HCEC 1CT (cell line): ENCODE measurements at places on chromosomes 5 and 9.

- DNase-seq: peak; percentile 31
Observed at GRCh38 chr9:81455462-81456219, 233.7 kb downstream of the TLE1 start.

- DNase-seq: no peak
Observed at GRCh38 chr9:27888661-27889295, 315.5 kb upstream of the C9orf72 start.

DNA sequence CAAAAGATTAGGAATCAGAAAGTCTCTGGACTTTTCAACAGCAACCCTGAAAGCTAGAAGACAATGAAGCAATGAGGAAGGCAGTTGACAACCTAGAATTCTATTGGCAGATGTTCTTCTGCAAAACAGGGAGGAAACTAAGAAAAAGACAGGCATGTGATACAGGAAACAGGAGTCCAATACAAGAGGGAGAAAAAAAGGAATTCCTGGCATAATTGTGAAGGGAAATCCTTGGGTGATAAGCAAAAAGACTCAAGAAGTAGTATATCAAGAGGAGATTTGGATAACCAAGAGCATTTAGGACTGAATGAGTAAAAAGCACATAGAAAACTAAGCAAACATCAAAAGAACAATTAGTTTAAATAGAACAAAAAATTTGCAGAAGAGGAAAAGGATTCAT is 58.6 kb downstream of the LPAR1 start:
- DNase-seq: no peak

DNA sequence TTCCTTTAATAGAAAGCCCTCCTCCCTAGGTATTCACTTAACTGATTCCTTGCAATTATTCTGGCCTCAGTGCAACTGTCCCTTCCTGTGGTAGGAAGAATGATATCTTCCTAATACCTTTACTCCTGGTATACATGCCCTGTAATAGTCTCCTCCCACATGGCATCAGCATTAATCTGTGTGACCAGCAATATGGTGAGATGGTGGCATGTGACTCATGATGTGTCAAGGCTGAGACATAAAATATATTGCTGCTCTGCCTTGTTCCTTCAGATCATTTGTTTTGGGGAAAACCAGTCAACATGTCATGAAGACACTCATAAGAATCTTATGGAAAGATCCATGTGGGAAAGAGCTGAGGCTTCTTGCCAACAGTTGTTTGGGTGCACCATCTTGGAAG is 149.1 kb upstream of the TRPM3 start:
- no peak for DNase-seq

DNA sequence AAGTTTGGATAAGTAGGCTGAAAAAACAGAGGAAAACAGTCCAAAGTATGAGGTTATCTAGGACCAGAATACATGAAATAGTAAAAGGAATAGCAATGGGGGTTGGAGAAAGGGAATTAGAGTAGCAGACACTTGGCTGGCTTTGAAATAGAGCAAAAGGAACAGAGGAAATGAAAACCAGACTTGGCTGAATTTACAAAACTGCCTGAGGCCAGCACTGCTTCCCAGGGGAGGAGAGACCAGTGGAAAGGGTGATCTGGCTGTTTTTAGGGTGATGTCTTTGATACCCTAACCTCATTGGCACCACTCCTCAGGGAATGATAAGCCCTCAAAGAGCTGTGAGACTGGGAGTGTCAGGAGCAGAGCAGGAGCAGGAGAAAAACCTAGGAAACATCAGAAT is 413.4 kb upstream of the SLC30A5 start:
- DNase-seq: no peak

- no peak for DNase-seq
Observed at GRCh38 chr9:134640506-134641172, 964 bp upstream of the COL5A1 start.

DNA sequence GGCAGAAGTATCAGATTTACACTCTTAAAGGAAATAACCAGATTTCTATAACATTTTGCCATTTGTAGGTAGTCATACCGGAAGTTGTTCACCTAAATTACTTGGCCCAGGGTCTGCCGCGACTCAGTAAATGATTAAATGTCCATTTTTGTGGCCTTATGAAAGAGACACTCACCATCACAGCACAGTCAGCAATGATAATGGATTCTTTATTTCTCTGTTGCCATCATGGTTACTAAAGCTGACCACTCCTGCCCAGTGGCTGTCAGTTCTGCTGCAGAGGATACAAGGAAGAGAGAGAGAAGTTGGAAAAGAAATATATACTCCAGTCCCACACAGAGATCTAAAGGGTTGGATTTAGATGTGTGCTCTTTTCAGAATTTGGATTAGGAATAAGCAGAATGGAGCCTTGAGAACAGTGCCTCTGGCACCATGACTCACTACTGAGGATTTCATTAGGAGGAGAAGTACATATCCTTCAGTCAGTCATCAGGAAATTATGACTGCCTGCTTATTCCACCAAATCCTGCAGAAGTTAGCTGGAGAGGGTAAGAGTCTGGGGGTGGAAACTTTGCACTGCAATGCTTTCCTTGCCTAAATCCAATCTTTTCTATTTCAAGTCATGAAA is 72.8 kb upstream of the EFNA5 start:
- peak; percentile 74 for DNase-seq

GRCh38 chr5:125874717-125875116 is 548.5 kb upstream of the GRAMD2B start:
- DNase-seq: no peak

- no peak for DNase-seq
Observed at GRCh38 chr5:3020426-3020825, 268.9 kb upstream of the IRX2 start.

DNA sequence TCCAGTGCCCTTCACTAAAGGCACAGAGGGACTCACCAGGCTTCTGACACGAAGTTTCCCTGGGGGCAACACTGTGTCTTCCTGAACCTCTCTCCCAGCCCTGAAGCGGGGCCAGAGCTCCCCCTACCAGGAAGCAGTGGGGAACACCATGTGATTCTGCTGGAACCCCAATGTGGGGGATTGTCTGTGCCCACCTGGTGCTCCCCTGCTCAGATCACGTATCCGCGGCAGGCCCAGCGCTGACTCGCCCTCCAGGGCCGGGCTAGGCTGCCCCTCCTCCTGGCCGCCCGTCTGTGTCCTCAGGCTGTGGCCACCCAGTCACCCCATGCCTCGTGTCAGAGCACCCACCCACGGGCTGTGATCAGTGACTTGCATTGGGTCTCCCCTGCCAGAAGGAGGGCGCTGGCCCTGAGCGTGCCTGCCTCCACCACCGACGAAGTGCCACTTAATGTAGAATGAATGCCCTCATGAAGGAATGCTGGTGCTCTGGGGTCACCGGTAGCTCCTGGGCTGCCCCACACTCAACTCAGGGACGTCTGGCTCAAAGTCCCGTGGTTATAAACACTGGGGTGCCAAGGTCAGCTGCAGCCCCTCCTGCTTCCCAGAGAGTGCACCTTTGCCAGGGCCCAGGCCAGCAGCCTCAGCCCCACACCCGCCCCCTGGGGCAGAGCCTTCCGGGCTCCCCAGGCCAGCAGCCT is 22.1 kb downstream of the SARDH start:
- no peak for DNase-seq

- no peak for DNase-seq
Observed at GRCh38 chr9:114288193-114289091, 34.5 kb upstream of the ORM1 start.

GRCh38 chr5:126883564-126884245 is 106.8 kb downstream of the LMNB1 start:
- no peak for DNase-seq

GRCh38 chr9:78490231-78490630 is 193.3 kb downstream of the PSAT1 start:
- no peak for DNase-seq

- no peak for DNase-seq
Observed at GRCh38 chr5:130966990-130967525, 198.0 kb downstream of the HINT1 start.

GRCh38 chr5:173473288-173473687 is 143.2 kb downstream of the BOD1 start:
- peak; percentile 17 for DNase-seq

- DNase-seq: peak; percentile 51
Observed at GRCh38 chr9:22454016-22454415, 7.4 kb downstream of the DMRTA1 start.

DNA sequence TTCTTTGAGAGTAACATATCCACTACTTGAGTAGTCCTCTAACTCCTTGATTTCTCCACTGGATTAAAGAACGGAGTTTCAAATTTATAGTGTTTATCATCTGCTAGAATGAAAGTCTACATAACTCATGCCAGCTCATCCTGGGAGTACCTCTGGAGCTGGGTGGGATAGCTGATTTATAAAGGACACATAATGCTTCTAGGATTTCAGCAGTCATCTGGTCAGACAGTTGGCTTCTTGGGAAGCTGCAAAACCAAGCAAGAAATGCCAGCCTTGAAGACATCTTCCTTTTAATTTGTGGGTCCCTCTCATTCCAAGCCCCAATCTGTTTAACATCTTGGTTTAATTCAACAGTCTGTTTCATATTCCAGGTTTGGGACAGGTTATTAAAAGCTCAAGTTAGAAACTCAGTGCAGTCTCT is 3.2 kb downstream of the GALNT10 start:
- DNase-seq: peak; percentile 43

DNA sequence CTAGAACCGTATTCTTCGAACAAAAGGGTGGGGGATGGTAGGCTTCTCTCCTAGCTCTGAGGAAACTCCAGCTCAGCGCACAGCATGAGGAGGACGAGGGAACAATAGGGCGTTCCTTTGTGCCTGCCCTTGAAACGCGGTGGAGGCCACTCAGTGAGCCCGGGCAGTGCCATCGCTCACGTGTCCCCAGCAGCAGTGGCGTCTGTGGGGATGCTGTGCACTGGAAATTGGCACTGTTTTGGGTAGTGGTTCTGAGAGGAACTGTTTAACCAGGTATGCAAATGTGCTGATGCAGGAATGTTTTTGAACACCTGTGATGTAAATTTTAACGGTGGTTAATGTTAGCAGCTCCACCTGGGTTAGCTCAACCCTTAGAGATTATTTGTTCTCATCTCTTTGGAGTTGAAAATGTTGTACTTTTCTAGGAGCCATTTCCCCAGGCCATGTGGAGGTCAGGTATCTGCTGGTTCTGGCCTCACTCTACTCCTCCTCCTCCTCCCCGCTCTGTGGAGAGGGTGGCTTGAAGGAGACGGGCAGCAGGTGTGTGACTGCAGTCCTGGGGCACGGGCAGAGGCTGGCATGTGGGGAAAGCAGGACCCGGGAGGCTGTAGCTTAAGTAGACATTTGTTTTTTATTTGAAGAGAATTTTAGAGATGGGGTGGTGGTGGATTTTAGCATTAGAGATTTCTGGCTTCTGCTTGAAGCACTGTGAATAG is 48.3 kb downstream of the EHMT1 start:
- no peak for DNase-seq

- DNase-seq: peak; percentile 52
Observed at GRCh38 chr5:144203750-144204596, 33.3 kb downstream of the KCTD16 start.

DNA sequence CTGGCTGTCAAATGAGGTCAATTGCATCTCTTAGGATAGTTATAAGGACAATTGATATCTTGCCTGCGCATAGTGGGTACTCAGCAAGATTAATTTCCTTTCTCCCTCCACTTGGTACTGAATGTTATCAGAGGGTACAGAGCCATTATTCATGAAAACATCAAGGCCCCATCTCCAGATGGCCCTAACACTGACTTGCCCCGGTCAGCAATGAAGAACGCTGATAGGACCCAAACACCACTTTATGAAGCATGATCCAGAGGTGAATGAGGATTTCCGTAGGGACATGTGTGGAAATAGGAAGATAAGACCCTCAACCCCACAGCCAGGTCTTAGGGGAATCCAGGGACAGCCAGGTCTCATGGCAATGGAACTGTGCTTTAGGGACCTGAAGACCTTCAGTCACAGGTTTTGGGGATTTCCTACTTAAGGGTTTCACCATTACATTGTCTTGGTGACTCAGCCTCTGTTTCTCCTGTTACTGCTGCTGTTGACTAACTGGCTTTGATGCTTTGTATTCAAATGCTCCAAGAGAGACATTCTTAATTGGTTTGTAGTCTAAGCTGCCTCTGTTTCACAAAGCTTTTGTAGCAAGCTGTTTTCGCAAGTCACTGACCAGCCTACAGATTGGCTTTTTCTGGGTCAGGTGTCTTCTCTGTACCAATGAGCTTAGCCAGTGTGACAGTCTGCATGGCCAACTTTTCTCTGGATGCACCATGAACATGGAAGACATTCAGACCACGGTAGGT is 35.3 kb upstream of the IQGAP2 start:
- DNase-seq: no peak

DNA sequence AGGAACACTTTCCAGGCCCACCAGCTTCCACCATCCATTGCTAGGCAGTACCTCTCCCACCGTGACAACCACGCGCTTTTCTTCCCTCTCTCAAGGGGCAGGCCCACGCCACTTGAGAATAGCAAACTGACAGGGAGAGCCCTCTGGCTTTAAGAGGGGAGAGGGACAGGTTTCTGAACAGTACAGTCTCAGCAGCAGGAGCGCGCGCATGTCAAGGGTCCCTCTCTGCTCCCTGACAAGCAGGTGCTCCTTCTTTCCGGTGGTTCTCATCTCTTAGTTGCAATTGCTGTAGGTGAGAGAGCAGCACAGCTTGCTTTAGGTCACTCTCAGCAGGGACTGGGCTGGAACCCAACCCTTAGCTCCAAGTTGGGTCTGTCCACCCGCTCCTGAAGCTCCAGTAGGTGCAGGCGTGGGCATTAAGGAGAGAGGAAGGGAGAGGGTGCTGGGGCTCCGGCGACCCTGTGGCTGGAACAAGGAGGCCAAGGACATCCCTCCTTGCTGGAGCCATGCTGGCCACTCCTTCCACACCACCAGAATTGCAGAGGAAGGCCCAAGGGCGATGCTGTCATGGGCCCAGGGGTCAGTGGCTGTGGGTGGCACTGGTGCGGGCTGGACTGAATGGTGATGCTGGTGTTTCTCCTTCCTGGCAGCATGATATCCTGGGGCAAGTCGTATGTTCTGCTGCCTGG is 9.0 kb upstream of the PHF2 start:
- no peak for DNase-seq

DNA sequence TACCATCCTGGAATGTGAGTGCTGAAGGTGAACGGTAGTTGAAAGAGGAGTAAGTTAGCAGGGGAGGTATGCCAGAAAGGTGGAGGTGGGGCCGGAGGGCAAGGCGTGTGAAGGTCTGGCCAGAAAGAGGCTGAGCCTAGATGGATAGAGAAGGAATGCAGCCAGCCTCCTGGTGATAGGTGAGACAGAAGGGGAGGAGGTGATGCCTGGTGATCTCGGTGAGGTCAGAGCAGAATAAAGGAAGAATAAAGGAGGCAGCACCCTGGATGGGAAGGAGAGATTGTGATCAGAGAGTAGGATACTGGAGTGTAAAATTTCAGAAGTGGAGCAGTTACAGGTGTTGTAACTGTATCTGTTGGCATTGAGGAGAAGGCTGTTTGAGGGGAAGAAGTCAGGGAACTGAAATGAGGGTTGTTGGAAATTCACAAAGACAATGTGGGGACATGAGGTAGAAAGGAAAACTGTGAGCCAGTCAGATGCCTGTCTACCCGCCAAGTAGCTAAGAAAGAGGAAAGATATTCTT is 2.0 kb downstream of the GNG10 start:
- no peak for DNase-seq

- no peak for DNase-seq
Observed at GRCh38 chr5:111855356-111855755, 98.4 kb upstream of the NREP start.
